ENCODE measurements at places on chromosomes 13 and 19.

DNA sequence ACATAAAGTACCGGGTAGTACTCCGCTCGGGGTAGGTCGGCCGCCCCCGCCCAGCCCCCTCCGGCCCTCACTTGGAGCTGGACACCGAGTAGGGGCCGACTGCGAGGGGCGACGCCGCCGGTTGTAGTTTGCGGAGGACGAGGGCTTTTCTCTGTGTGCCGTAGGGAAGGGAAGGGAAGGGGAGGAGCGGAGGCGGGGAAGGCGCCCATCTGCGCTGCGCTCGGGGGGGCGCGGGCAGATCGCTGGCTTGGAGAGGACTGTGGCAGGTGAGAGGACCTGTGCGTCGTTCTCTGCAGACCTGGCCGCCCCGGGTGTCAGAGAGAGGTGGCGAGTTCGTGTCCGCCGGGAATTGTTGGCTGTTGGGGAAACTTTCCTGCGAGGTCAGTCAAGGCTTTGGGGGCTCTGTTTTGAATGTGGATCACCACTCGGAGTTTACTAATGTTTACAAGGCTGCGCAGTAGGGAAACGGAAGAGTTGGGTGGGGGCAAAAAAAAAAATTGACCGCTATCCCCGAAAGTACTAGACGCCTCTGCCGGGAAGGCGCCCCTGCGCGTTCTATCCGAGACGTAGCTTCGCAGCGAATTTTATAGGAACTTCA is 1.4 kb downstream of the ING1 start:
- peak; percentile 83 for DNase-seq

DNA sequence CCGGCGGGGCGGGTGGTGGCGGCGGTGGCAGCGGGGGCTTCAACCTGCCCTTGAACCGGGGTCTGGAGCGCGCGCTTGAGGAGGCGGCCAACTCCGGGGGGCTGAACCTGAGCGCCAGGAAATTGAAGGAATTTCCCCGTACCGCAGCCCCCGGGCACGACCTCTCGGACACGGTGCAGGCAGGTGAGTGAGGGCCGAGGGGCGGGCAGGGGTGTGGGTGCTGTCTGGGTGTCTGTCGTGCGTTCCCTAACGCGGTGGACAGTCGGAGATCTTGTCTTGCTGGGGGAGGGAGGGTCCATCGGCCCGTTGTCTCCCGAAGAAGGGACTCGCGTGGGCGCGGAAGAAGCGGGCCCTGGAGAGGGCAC is 533 bp downstream of the LRCH1 start:
- no peak for DNase-seq

GRCh38 chr19:824885-825284 is 2.8 kb upstream of the AZU1 start:
- DNase-seq: peak; percentile 57

DNA sequence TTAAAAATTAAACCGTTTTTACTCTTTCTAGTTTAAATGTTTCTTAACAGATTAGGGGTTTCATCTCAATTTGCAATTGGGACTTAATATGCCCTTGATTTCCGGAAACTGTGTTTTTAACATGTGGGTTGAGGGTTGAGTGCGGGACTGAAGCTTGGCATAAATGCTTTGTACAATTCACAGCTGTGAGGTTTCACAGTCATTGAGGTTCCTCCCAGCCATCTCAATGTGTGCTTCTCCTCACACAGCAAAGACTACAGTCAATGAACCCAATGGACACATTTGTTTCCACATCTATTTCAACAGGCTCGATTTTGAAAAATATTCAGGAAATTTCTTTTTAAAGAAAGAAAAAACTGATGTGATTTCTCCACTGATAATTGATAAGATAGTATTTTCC is 328.6 kb downstream of the TBC1D4 start:
- DNase-seq: no peak

DNA sequence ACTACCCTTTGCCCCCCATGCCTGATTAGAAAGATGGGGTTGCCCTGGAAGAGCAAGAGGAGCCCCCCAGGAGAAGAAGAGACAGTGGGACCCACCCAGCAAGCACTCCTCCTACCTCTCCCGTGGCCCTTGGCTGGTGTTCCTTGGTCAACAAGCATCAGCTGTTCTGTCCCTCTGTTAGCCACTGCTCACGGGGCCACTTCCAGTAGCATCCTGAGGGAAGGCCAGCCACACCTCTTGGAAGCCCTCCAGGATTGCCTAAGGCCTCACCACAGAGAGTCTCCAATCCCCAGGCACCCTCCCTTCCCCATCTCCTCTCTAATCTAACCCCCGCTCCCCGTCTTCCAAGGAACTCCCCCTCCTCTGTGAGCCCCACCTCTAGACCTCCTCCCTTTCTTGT is 15.1 kb upstream of the DPP9 start:
- DNase-seq: no peak

- peak; percentile 58 for DNase-seq
Observed at GRCh38 chr13:75666646-75667351, 30.7 kb downstream of the LMO7 start.

- DNase-seq: peak; percentile 64
Observed at GRCh38 chr13:51222037-51222685, at the start of gene FAM124A. Gene FAM124A (plus strand): TSS chr13:51222398. CDS start chr13:51222502, 104 bp downstream.

- no peak for DNase-seq
Observed at GRCh38 chr13:39538816-39539790, 63.9 kb downstream of the LHFPL6 start.

GRCh38 chr13:26054896-26055295 is 3.1 kb upstream of the SHISA2 start:
- no peak for DNase-seq

DNA sequence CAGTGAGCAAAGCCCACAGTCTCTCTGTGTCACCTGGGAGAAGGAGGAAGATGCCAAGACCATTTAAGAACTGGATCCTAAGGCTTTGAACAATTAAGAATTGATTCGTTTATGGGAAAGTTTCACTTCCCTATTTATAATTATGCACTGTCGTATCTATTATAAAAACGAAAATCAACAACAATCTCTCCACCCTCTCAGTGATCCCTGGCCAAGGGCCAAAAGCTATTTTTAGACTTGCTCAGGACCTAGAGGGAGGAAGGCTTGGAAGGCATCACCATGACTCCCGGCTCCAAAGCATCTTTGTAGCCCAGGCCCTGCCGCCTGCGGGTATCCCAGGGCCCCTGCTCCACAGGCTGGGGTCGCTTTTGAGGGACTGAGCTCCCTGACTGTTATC is 1.3 kb downstream of the RHPN2 start:
- DNase-seq: no peak

DNA sequence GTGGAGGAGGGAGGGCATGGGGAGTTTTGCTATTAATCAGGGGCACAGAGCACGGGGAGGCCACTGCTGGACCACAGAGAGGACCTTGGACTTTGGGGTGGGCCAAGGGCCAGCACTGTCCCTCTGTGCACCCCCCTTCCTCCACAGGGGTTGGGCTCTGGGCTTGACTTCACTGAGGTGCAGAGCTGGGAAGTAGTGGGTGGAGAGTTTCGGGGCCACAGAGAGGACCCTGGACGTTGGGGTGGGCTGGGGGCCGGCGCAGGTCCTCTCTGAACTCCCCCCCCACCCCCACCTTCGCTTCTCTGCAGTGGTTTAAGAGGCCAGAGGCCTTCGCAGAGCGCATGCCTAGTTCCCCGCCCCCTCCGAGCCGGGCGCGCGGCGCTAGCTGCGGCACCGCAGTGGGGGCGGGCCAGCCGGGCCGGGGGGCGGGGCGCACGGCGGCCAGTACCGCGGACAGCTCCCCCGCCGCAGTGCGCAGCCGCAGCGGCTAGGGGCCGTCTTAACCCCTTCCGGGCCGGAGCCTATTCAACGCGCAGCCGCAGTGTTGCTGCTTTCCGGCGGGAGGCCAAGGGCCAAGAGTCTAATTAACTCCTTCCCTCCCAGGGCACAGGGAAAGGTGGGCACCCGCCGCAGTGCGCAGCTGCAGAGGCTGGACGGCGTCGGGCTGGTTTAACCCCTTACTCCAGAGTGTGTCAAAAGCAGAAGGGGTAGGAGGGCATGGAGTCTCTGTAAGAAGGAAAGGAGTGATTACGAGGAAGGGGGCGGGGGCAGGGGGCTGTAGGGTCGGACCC is 3.7 kb downstream of the KCNC3 start:
- DNase-seq: peak; percentile 96

- DNase-seq: no peak
Observed at GRCh38 chr19:35307931-35308330, 16.0 kb downstream of the MAG start.

DNA sequence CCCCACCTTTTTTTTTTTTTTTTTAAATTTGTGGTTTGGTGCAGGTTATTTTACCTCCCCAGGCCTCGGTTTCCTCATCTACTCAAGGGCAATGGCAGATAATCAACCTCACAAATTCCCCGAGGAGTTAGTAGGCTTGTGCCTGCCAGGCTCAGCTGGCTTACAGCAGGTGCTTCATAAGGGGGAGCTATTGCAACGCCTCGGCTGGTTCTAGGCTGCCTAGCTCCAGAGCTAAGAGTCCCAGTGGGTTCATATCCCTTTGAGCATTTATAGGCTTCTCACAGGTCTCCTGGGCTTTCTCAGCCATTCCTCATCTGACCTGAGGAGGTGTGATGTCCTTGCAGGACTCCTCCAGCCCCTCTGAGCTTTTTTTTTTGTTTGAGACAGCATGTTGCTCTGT is 10.6 kb downstream of the BCKDHA start:
- DNase-seq: no peak

- peak; percentile 23 for DNase-seq
Observed at GRCh38 chr19:30877661-30878113, 471.5 kb downstream of the TSHZ3 start.

GRCh38 chr19:46571495-46571894 is 29.6 kb upstream of the CALM3 start:
- DNase-seq: peak; percentile 78

GRCh38 chr13:30004204-30004603 is 153.8 kb upstream of the UBL3 start:
- no peak for DNase-seq

GRCh38 chr13:43981091-43981490 is 101.4 kb downstream of the LACC1 start:
- no peak for DNase-seq

GRCh38 chr13:49302817-49303216 is 55.1 kb downstream of the CDADC1 start:
- DNase-seq: no peak

GRCh38 chr13:102650444-102650843 is 44.4 kb downstream of the METTL21C start:
- no peak for DNase-seq

- peak; percentile 88 for DNase-seq
Observed at GRCh38 chr19:3722443-3723109, 14.4 kb downstream of the TJP3 start.

GRCh38 chr13:32723987-32724386 is 137.7 kb downstream of the PDS5B start:
- no peak for DNase-seq

DNA sequence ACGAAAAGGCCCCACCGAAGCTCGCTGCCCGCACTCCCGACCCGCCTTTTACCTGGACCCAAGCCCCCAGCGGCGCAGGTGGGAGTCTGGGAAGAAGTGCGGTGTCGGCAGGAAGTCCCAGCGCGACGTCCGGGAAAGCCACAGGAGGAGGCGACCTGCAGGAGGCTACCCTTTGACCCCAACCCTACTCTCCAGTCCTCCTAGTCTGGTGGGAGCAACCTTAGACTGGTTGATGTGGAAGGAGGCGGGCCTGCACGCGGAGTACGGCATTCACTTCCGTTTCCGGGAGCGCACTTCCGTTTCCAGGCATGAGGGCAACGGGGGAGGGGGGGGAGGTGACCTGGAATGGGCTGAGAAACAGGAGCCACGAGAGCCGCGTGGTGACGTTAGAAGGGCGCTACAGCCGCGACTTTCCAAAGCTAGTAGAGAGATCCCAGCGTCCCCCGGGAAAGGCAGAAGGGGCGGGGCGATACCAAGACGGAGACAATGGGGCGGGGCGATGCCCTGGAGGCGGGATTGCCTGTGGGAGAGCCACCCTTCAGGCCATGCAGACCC is 28.5 kb downstream of the ZNF266 start:
- no peak for DNase-seq

DNA sequence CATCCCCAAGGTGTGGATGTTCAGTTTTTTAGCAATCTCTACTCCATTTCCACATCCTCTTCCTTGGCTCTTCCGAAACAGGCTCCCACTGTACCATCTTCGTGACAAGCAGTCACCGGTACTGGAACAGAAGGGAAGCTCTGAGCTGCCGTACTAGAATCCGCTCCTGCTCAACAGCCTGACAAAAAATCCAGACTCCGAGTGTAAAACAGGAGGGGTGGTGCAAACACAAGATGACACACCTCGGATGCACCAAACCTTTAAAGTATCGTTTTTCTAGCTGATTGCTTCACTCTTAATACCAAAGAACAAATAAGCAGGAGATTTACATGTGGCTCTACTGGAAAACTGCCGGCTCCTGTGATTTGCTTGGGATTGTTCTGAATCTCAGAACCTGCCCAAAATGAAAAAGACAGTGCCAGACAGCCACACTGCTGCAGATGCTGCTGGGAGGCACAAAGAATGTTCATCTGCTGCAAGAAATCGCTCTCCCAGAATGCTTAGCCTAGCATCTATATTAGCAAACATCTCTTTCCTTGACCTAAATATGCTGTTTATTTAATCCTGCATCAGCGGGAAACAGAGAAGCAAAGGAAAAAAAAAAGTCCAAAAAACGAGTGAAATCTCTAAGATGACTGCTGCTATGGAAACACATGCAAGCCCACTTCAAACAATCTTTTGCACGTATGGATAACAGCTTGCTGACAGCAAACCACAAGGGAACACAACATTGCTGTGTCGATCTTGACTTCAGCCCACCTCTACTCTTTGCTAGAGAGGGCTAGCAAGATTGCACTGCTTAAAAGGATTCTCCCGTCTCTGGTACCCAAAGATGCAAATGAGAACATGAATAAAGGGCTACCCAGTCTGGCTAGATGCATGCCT is 38.0 kb upstream of the DOCK9 start:
- DNase-seq: no peak

GRCh38 chr13:40026174-40026585 is 370.7 kb downstream of the COG6 start:
- DNase-seq: no peak

GRCh38 chr19:4693471-4694121 is 23.5 kb upstream of the MYDGF start:
- no peak for DNase-seq

- no peak for DNase-seq
Observed at GRCh38 chr19:41811036-41811435, 14.6 kb downstream of the CEACAM3 start.

GRCh38 chr19:51520728-51521127 is 10.7 kb downstream of the SIGLEC6 start:
- no peak for DNase-seq

- DNase-seq: no peak
Observed at GRCh38 chr13:41065078-41065477, 3.8 kb downstream of the WBP4 start.

GRCh38 chr19:12834976-12835757 is 788 bp upstream of the RTBDN start:
- peak; percentile 68 for DNase-seq

- DNase-seq: no peak
Observed at GRCh38 chr19:32519023-32519422, 62.0 kb upstream of the PDCD5 start.

GRCh38 chr13:103102482-103102881 is 36.3 kb upstream of the SLC10A2 start:
- DNase-seq: no peak

GRCh38 chr19:41321600-41322270 is 11.8 kb downstream of the CCDC97 start:
- DNase-seq: peak; percentile 93

- no peak for DNase-seq
Observed at GRCh38 chr19:51272183-51272810, 21.4 kb downstream of the SIGLECL1 start.

All from islet precursor cell (in vitro differentiated cells).